ENCODE measurements at places on chromosomes 2 and 18.

DNA sequence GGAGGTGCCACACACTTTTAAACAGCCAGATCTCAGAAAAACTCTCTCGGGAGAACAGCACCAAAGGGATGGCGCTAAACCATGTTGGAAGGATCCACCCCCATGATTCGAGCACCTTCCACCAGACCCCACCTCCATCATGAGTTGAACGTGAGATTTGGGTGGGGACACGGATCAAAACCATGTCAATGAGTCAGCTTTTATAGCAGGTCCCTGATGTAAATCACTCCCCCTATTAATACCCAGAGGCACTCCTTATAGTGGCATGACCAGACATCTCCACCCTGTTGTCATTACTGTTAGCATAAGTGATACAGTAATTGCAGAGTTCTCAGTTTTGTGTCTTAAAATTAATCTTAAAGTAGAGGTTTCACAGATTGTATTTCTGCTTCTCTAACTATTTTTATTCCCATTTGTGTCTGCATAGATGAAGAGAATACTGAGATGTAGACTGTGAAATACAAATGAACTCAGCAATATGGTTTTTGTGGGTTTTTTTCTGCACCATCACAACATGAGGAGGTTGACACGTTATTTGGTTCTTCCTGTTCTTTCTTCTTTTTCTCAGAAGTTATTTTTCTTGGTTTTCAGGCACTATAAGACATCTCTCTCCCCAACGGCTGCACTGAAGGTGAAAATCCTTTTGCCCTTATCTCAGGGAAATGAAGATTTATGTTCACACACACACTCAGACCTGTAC lies 218.2 kb downstream of the ARL4C start:
- DNase-seq = no peak

DNA sequence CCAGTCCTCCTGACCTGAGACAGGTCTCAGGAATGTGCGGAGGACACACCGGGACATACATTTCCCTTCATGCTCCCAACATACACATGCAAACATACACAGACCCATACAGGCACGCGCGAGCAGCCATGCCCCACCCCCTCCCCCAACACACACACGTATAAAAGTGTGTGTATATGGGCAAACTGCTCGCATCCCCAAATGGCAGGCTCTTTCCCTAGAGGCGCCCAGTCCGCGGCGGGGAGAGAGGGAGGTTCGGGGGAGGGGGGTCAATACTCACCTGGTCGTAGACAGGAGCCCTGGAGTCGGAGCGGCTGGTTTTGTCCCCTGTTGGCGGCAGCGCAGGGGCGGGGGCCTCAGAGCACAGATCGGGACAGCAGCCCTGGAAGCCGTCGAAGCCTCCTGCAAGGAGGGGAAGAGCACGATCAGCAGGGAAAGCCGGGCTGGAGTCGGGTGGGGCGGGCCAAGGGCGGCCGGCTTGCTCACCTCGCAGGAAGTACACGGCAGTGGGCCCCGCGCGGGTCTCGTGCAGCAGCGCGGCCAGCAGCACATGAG lies 682 bp downstream of the DUSP2 start:
- DNase-seq = no peak

DNA sequence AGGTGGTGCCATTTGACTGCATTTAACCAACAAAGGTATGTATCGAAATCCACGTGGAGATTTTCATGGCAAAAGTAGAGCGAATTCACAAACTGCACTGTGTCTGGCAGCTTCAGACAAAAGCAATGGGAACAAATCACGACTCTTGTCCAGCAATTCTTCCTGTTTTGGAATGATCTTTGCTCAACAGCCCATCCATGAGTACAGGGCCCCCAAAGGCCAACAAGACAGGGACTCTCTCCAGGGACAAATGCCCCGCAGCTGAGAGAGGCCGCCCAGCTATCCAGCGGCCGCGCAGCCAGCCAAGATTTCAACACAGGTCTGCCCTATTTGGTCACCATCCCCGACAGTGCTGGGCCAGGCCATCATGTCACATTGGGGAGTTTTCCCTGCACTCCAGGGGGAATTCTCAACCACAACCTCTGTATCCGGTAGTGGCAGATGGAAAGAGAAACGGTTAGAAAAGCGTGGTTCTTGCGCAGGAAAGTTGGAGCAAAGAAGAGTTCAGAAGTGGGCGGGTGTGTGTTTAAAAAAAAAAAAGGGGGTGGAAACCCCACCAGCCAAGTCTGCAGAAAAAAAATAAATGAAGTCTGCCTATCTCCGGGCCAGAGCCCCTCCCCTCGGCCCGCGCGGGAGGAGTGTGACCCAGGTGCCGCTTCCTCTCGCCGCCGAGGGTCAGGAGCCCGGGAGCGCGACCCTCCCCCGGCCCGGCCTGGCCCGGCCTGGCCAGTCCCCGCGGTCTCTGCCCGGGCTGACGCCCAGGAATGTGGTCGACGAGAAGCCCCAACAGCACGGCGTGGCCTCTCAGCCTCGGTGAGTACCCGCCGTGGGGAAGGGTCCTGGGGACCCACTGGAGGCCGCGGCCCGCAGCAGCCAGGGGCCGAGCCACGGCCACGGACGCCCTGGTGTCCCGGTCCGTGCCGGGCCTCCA lies at the start of gene GYPC:
Gene GYPC (plus strand): TSS at position 659 of the 931 bp plus-strand sequence. CDS start 106 bp downstream, at position 765.
- no peak for DNase-seq

- DNase-seq = no peak
These were observed 99.1 kb downstream of the GREB1L start for GRCh38 chr18:21341141-21341540.

- DNase-seq = no peak
These were observed 3.6 kb downstream of the COL5A2 start for GRCh38 chr2:189175869-189176433.

Measured in stimulated activated CD8-positive, alpha-beta memory T cell treated with anti-CD3 and anti-CD28 coated beads, Interleukin-4, amount 100 ng/mL, for 24 hours (primary cell).